CD4-positive, alpha-beta T cell treated with Interleukin-6 at 100 ng/mL for 8 hours (primary cell): ENCODE measurements at places on chromosomes 13 and 19.

GRCh38 chr19:46124638-46125115 is at the start of gene IGFL3:
TSS of gene IGFL3 (minus strand) at chr19:46124688. CDS start at chr19:46124649, 39 bp downstream.
- DNase-seq = no peak

GRCh38 chr19:53192771-53193534 is at the start of gene ZNF665:
TSS of gene ZNF665 (minus strand) at chr19:53193358. CDS start at chr19:53182898, 10,460 bp downstream.
- DNase-seq = peak; percentile 86

GRCh38 chr19:49427855-49428546 is 2.8 kb downstream of the GFY start:
- DNase-seq = peak; percentile 20

DNA sequence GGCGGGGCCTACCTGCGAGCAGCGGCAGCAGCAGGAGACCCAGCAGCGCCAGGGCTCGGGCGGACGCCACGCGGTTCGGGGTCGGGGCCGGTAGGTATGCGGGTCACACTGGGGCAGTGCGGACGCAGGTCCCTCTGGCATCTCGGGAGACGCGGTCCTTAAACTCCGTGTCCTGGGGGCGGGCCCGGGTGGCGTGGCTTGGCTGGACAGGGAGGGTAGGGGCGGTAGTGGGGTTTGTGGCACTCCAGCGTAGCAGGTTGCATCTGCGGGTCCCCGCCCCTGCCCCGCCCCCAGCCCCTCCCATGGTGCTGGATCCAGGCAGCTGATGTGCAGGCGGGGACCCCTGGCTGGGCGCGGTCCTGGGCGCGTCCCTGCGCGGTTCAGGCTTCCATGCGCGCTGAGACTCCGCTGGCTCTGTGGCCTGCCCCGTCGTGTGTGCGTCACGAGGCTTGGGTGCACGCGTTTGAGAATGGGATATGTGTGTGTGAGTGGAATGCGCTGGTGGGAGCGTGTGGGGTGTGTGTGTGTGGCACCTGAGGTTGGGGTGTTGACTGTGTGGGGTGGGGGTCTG is 96.1 kb downstream of the WTIP start:
- no peak for DNase-seq

DNA sequence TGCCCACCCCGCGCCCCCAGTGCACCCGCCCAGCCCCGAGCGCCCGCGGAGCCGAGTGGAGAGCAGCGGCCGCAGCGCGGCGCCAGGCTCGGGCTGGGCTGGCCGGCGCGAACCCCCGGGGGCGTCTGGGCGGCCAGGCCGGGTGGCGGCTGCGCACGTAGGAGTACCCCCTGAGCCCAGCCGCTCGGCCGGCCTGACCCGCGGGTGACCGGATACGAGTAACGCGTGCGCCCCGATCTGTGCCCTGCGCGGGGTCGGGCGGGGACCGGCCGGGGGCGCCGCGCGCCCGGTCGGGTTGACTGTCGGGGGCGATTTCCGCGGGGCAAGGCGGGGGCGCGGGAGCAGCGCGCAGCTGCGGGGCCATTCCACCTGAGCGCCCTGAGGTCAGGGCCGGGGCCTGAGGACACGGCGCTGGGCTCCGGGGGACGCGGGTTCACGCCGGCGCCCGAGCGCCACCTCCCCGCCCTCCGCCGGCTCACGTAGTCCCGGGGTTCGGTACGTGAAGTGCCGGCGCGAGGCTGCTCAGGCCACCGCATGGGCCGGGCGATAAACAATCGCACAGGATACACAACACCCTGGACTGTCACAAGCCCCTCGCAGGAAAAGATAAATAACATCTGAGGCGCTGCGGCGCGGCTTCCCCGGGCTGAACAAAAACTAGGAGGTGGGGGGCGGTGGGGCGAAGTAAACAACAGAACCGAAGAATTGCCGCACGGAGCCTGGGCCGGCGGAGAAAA is 37.6 kb upstream of the FLT1 start:
- no peak for DNase-seq

DNA sequence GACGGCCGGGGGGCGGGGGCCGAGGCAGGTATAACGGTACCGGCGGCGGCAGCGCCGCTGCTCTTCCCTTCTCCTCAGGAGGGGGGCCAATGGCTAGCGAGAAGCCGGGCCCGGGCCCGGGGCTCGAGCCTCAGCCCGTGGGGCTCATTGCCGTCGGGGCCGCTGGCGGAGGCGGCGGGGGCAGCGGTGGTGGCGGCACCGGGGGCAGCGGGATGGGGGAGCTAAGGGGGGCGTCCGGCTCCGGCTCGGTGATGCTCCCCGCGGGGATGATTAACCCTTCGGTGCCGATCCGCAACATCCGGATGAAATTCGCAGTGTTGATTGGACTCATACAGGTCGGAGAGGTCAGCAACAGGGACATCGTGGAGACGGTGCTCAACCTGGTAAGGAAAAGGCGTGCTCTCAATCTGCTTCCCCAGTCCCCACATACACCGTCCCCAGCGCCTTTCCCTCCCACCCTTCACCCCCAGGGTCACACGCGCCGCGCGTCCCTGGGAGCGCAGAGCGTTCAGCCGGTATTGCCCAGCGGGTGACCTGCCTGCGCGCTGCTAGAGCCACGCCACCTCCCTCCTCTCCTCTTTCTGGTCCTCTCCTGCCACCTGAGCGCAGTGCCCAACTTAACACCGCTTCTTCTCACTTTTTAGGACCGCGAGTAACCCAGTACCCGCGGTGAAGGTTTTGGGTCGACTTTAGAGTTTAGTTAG is 814 bp downstream of the NBEA start:
- DNase-seq = no peak

DNA sequence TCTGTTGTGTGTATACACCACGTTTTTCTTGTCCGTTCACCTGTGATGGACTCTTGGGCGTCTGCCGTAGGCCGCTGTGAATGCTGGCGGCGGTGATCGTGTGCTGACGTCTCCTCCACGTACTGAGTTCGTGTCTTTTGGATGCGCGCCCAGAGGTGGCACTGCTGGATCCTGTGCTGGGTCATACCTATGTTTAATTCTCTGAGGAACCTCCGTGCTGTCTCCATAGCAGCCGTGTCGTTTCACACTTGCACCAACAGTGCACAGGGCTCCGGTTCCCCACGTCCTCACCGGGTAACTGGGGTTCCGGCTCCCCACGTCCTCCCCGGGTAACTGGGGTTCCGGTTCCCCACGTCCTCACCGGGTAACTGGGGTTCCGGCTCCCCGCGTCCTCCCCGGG is 56.2 kb downstream of the ATP11A start:
- DNase-seq = no peak

DNA sequence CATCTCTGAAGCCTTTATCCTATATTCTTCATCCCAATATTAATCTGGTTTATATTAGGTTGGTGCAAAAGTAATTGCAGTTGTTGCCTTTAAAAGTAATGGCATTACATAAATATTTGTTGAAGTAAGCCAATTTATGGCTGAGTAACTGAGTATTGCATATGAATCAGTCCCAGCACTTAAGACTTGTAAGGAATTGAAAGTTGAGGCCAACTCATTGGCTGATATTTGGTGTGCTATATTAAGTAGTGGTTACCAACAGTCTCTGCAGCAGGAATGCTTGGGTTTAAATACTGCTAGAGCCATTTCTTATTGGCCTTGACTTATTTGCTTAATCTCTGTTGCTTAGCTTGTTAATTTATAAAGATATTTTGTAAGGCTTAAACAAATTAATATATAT is 460.7 kb downstream of the GPC6 start:
- no peak for DNase-seq

DNA sequence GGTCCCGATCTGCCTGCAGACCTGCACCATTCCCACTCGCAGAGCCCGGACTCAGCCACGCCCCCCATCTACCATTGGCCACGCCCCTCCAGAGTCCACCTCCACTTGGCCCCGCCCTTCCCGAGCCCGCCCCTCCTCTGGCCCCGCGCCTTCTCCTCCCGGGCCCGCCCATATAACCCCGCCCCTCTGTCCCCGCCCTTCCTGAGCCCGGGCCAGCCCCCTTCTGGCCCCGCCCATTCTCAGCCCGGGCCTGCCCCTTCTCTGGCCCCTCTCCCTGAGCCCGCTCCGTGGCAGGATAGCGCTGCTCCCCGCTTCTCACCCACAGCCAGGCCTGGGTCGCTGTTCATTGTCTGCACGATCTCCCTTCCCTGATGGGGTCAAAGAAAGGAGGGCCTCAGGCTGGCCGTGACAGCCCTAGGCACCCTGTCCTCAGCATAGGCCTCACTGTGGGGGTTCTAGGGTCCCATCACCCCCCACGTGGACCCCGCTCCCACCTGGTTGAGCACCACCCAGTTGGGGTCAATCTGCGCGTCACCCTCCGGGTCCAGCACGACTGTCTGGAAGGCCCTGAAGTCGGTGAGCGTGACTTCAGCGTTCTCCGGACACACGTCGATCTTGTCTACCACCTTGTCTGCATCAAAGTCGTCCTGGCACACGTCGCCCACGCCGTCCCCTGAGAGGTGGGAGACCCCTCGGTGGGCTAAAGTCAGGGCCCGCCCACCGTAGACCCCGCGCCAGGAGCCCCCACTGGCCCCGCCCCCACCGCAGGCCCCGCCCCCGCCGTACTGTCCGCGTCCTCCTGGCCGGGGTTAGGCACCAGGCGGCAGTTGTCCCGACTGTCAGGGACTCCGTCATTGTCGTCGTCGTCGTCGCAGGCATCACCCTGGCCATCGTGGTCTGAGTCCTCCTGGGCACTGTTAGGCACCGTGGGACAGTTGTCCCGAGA is 5.7 kb downstream of the COMP start:
- DNase-seq = peak; percentile 31

DNA sequence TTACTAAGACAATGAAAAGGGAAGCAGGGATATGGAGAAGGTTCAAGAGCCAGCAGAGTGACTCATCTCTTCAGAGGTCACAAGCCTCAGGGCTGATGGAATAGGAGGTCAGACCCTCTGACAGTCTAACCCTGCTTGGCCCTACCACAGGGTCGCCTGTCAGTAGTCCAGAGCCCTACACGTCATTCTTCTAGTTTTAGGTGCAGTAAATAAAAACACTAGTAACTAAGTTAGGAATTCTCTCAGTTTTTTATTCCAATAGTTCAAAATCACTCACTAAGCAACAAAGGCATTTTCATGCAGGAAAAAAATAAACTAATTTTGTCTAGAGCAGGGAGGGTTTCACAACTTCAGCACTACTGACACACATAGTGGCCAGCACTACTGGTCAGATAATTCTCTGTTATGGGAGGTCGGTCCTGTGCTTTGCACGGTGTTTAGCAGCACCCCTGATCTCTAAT is 27.2 kb downstream of the FOXO1 start:
- no peak for DNase-seq

DNA sequence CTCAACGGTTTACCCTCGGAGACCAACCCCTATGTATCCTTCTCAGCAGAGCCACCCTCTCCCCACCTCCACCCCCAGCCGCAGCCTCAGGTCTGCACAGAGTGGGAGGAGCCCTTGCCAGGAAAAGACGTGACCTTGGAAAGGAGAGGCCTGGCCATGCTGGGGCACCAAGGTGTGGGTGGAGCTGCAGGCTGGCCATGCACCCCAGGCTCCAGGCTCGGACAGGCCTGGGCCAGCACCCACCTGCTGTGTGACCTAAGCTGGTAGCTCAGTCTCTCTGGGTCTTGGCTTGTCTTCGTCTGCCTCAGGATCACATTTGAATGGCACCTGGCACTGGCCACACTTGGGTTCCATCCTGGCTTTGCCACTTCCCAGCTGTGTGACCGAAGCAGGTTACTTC is 29.5 kb downstream of the CCDC8 start:
- DNase-seq = no peak

DNA sequence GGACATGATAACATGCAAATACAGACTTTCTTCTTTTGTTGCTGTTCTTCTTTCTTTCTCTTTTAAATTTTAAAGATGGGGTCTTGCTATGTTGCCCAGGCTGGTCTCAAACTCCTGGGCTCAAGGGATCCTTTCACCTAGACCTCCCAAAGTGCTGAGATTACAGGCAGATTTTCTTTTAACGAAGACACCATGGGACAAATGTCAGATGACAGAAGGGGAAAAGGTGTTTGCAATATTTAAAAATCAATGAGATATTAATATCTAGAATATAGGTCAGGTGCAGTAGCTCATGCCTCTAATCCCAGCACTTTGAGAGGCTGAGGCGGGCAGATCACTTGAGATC is 3.7 kb upstream of the RYR1 start:
- DNase-seq = no peak

GRCh38 chr13:27199211-27199610 is 27.6 kb upstream of the USP12 start:
- no peak for DNase-seq

DNA sequence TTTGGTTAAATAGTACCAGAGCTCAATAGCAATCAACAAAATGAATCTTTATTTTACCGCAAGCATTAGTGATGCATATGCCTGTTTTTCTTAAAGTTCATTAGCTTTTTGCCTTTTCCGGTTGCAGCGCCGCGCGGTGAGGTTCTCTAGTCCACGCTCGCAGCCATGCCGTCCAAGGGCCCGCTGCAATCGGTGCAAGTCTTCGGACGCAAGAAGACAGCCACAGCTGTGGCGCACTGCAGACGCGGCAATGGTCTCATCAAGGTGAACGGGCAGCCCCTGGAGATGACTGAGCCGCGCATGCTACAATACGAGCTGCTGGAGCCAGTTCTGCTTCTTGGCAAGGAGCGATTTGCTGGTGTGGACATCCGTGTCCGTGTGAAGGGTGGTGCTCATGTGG is 42.1 kb upstream of the ZNF486 start:
- no peak for DNase-seq

GRCh38 chr19:14769201-14769600 is 9.2 kb downstream of the ADGRE2 start:
- no peak for DNase-seq

GRCh38 chr13:78152415-78152814 is 233.8 kb upstream of the EDNRB start:
- DNase-seq = no peak

DNA sequence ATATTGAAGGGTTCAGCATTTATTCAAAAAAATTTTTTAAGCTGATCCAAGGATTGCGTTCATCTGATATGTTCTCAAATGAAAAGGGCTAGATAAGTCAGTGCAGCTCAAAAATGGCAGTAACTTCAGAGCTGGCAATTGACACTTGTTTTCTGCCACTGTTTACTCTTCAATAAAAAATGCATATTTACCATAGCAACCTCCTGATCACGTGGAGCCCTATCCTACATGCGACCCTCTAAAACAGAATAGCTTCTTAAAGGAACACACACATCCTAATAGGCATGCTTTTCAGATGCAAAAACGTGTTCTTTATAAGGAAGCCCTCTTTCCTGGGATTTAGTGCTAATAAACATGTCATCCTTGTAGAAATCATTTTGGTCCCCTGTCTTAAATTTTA is 150.2 kb downstream of the ZNF536 start:
- no peak for DNase-seq

- DNase-seq = no peak
These were observed 3.6 kb downstream of the FCHO1 start for GRCh38 chr19:17754634-17755442.

DNA sequence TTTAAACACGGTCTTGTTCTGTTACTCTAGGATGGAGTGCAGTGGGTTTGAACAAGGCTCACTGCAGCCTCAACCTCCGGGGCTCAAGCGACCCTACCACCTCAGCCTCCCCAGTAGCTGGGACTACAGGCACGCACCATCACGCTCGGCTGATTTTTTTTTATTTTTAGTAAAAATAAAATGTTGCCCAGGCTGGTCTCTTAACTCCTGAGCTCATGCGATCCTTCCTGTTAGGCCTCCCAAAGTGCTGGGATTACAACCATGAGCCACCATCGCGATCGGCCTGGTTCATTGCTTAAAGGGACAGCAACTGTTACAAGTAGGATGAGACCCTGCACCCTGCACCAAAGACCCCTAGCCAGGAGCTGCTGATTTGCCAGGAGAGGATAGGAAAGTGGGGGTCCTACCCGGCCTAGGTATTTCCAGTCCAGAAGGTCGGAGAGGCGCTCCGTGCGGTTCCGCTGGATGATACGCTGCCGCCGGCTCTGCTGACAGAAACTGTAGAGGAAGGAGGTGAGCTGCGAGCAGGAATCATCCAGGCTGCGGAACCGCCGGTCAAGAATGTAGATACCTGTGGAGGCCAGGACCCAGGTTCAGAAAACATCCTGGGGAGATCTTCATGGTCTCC is 5.1 kb downstream of the FTL start:
- DNase-seq = no peak
